Stomach (tissue), 19 donors: ENCODE measurements at places on chromosomes 12 and 14. TPM values are rescaled to one million over a fixed set of nuclear protein-coding genes. Genes with fewer than 3 reads are reported as not detected.

DNA sequence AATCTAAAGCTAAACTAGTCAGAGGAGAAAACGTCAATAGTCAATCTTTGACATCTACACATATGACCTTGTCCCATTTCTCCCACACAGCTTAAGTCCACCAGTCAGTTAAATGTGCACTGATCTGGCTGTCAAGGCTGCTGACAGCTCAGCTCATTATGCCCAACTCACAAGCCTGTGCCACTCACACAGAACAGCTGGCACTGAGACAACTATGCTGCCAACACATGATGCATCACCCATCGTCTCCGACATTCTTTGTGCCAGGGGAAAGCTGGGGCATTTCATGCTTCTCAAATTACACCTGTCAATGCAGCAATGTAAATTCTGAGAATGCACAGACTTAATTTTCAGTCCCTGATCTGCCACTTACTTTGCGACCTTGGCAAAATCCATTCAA is 25.3 kb downstream of the GNS start:
- DNase-seq = no peak

The TRIM9 gene
- 2.9 TPM for total RNA-seq

The RIN3 gene
- total RNA-seq = 47.8 TPM

DNA sequence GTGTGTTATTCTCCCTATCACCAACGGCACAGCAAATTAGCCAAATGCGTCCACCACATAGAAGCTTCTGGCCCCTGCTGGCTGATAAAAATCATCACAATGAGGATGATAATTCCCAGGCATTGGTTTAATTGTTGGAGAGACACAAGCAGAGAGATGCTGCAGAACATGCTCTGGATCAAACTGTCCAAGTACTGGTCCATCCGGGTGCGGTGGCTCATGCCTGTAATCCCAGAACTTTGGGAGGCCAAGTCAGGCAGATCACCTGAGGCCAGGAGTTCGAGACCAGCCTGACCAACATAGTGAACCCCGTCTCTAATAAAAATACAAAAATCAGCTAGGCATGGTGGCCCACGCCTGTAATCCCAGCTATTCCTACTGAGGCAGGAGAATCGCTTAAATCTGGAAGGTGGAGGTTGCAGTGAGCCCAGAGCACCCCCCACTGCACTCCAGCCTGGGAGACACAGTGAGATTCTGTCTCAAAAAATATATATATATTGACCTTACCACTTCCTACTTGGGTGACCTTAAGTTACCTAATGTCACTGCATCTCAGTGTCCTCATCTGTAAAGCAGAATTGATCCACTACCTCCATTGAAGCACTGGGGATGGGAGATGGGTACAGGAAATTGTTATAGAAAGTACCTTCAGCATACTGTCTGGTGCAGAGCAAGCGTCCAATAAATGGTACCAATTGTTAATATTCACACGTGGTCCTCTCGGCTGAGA is 83.7 kb upstream of the EGLN3 start:
- DNase-seq = no peak

DNA sequence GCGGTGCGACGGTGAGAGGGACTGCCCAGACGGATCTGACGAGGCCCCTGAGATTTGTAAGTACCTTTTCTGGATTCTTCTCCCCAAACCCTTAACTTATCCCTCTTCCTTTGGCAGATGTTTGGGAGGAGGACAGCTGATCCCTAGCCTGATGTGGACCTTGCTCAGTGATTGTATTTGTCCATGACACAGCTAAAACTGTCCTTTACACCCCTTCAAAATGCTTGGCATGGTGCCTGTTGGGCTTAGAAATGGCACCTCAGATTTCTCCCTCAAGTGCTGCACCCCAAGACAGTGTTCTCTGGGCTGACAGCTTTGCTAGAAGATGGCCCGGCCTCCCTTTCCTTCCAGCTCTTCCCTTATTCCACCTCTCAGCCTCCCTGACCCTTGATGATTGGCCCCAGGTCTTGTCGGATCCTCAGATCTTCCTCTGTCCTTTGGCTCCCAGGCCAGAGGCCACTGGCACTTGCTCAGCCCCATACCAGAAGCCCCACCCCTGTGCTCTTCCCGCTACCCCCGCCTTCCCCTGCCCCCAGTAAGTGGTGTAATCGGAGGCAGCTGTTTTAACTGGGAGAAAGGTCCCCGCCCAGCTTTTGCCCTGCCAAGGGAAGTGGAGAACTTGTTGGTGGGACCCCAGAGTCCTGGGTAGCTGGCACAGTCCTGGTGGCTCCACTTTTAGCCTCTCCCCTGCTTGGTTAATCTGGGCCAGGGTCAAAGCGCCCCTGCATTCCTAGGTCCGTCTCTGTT is 8.7 kb downstream of the LRP1-AS start:
- DNase-seq = peak; percentile 73

DNA sequence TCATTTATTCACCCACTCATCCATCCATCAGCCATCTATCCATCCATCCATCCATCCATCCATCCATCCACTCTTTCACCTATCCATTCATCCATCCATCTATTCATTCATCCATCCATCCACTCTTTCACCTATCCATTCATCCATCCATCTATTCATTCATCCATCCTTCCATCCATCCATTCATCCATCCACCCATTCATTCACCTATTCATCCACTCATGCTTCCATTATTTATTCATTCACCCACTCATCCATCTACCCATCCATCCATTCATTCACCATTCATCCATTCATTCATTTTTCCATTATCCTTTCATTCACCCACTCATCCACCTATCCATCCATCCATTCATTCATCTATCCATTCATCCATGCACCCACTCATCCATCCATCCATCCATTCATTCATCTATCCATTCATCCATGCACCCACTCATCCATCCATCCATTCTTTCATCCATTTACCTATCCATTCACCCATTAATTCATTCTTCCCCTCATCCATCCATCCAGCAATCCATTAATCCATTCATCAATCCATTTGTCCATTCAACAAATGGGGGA is 360.9 kb downstream of the ADGRD1 start:
- DNase-seq = no peak

- DNase-seq = no peak
Observed at GRCh38 chr12:22535478-22535877, 8.9 kb downstream of the C2CD5 start.
